ENCODE measurements at places on chromosomes 5 and 9.

- no peak for DNase-seq
Observed at GRCh38 chr5:169875731-169876130, 104.6 kb downstream of the INSYN2B start.

- no peak for DNase-seq
Observed at GRCh38 chr5:6542421-6543345, 90.2 kb downstream of the NSUN2 start.

DNA sequence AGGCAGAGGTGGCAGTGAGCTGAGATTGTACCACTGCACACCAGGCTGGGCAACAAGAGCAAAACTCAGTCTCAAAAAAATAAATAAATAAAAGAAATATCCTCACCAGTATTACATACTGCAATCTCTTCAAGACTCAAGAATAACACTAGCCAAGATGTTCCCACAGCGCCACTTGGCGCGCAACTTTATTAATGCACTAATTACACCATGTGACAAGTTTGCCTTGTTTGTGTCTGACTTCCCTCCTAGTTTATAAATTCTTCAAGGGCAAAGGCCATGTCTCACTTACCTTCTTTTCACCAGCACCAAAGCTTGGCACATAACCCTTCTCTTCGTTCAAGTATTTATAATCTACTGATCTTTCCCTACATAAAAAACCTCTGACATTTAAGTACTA, 4.8 kb downstream of the SKP1 start:
- DNase-seq, result no peak

DNA sequence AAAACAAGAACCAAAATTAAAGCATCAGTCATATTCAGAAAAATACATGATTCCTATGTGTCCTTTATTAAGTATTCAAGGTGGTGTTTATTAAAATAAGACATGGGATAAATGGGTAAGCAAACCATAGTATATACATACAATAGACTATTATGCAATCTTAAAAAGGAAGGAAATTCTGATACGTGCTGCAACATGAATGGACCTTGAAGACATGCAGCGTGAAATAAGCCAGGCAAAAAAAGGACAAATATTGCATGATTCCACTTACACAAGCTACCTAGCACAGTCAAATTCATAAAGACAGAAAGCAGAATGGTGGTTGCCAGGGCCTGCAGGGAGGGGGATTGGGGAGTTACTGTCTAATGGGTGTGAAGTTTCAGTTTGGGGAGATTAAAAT, 127.7 kb downstream of the DMAC1 start:
- DNase-seq, result no peak

GRCh38 chr9:127491516-127491915, 40.2 kb downstream of the LRSAM1 start:
- no peak for DNase-seq

- no peak for DNase-seq
Observed at GRCh38 chr5:36631620-36632362, 25.4 kb downstream of the SLC1A3 start.

DNA sequence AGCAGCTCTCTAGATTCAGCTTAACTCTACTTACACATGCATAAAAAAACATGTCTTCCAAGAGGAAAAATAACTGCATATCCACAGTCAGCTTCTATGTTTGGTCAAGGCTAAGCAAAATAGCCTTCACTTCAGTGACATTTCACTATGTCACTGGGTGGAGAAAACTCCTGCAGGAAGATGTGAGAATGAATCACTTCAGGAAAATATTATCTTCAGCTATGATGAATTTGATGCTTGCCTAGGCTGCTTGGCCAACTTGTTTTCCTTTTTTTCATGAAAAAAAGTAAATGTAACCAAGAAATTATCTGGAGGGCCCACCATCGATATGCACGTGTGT, 143.0 kb upstream of the ZNF608 start:
- DNase-seq, result no peak

GRCh38 chr9:27078685-27079084, 30.3 kb upstream of the TEK start:
- no peak for DNase-seq

DNA sequence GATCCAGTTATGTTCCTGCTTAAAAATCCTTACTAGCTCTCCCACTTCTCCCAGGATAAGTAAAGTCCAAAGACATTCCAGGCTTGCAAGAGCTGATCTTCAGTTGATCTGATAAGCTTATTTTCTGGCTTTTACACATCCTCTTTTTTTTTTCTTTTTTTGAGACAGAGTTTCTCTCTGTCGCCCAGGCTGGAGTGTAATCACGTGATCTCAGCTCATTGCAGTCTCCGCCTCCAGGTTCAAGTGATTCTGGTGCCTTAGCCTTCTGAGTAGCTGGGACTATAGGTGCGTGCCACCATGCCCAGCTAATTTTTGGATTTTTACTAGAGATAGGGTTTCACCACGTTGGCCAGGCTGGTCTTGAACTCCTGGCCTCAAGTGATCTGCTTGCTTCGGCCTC, 37.3 kb upstream of the PTPN3 start:
- DNase-seq, result no peak

DNA sequence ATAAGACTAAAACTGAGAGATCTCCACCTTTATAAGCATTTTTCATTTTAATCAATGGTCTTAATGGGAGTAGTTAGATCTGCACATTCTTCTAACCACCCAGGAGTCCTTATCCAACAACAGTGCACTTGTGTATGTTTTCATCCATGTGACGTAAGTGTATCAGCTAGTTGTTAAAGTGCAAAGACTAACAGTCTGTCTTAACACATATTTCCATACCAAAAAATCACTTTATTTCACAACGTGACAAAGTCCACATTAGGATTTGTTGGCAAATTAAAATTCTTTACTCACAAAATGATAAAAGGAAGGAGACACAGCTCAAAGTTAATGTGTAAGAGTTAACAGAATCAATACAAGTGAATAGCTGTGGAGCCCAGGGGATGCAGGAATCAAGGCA, 1.9 kb upstream of the SMC2 start:
- no peak for DNase-seq

GRCh38 chr9:18067548-18068120, 406.3 kb upstream of the ADAMTSL1 start:
- no peak for DNase-seq

DNA sequence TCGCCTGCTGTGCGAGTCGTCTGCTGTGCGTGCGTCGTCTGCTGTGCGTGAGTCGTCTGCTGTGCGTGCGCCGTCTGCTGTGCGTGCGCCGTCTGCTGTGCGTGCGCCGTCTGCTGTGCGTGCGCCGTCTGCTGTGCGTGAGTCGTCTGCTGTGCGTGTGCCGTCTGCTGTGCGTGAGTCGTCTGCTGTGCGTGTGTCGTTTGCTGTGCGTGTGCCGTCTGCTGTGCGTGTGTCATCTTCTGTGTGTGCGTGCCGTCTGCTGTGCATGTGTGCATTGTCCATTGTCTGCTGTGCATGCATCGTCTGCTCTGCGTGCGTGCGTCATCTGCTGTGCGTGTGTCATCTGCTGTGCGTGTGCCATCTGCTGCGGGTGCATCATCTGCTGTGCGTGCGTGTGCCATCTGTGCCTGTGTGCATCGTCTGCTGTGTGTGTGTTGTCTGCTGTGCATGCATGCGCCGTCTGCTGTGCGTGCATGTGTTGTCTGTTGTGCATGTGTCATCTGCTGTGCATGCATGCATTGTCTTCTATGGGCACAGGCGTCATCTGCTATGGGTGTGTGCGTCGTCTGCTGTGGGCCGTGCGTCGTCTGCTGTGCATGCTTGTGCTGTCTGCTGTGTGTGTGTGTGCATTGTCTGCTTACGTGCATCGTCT, 68.6 kb upstream of the IRX4 start:
- DNase-seq, result no peak

Measured in NCI-H2081 treated with DMSO at 0.1 percent for 48 hours (cell line).